ENCODE measurements at places on chromosomes 5 and 9.

GRCh38 chr9:80867731-80868130, 821.6 kb downstream of the TLE1 start:
- DNase-seq = no peak

DNA sequence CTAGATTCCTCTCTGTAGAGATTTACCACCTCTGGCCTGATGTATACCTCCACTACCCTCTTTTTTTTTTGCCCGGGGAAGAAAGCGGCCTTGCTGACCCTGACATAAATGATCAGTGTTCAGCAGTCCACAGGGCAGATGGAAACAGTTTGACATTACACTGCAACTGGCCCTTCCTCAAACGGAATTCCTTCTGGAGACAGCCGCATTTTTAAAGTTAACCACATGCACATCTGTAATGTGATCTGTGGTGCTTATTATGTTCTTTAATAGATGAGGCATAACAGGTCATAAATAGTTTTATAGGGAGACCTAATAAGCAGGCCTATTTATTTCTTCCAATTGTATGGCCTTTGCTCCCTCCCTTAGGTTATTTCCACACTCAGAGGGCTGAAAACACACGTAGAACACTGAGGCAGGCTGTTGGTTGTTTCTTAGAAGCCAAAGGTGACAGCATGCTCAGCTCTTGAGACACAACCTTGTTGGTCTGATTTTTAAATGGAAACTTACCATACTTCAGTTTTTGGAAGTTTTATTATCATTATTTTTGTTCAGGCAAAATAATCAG, 84.0 kb upstream of the APC start:
- no peak for DNase-seq

DNA sequence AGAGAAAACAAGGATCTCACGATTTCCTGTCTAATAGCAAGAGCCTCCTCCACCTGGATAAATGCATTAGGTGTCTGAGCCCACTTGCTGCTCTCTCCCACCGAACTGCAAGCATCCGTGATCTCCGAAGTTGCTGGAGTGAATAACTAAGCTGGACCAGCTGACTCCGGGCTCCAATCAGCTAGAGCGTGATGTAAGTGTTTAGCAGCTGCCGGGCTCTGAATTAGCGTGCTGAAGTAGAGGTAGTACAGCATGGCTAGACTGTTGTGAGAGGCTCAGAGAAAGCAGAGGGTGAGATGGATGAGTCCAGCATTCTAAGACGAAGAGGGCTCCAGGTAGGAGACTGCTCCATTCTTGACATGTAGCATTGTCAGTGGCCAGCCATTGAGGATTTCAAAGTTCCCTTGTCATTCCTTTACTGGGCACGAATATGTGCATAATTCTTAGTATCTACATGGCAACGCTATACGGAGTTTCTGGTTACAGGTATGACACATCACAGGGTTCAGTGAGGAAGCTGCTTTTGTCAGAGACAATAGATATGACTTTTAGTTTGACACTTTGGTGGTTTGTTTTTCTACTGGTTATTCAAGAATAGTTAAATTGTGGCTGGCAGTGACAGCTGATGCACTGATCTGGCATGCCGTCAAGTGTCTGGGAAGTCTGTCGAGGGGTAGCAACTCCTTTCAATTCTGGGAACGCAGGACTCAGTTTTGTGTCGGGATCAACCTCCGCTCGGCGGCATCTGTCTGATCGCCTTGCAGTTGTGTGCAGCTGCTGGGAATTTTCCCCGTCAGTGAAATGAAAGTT, 232.6 kb downstream of the MAST4 start:
- DNase-seq = no peak

DNA sequence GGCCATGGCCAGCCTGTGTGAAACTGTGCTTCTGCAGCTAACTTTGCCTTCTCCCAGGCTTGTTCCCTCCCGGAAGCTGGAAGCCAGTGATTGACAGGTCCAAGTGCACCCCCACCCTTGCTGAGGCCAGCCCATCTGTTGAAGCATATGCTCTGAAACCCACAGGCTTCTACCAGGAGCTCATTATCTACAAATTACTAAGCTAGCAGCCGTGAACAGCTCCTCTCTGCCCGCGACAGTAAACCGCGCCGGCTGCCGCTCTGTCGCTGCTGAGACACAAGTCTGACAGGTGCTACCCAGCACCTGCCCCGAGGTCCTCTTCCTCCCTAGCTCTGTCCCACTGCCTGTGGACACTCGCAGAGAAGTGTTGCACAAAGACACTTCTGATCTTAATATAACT, 490.9 kb downstream of the GADD45G start:
- peak; percentile 4 for DNase-seq

GRCh38 chr9:36842560-36843530, 191.2 kb downstream of the PAX5 start:
- DNase-seq = peak; percentile 73

GRCh38 chr5:150057996-150058395, 28.4 kb downstream of the CSF1R start:
- no peak for DNase-seq

GRCh38 chr9:117492476-117492875, 77.6 kb upstream of the ASTN2 start:
- no peak for DNase-seq

GRCh38 chr5:180649297-180650039, at the start of gene FLT4:
Gene FLT4, minus strand, starts transcription at chr5:180649600. Its CDS starts 55 bp downstream, at chr5:180649545.
- no peak for DNase-seq

GRCh38 chr5:131274326-131275063, 10.6 kb downstream of the CDC42SE2 start:
- no peak for DNase-seq

GRCh38 chr9:84711936-84712335, 42.4 kb downstream of the NTRK2 start:
- peak; percentile 21 for DNase-seq

GRCh38 chr5:161697001-161697400, 11.5 kb downstream of the GABRA6 start:
- no peak for DNase-seq

DNA sequence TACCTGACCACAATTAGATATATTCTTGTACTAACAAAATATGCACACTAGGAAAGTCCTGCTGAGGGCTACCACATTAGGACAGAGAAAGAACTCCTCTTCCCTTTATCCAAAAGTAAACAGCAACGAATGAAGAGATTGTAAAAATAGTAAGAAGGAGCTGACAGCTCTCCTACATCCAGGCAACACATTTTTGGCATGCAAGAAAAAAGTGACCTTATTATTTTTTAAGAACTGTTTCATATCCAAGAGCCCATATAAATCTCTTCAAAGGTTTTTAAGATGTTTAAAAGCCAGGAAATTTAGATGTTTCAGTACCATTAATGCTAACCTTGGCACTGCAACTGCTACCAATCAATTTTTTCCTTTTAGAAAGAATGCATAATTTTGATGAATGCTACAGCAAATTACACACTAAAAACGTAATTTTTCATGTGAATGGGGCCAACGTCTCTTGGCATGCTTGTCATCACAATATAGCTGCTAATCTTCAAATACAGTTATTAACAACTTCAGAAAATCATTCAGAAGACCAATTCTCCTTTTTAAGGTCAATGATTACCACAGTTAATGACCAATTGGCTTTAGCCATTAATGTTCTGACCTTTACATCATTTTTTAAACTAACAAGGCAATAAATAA, 132.0 kb downstream of the FBXL17 start:
- DNase-seq = no peak

DNA sequence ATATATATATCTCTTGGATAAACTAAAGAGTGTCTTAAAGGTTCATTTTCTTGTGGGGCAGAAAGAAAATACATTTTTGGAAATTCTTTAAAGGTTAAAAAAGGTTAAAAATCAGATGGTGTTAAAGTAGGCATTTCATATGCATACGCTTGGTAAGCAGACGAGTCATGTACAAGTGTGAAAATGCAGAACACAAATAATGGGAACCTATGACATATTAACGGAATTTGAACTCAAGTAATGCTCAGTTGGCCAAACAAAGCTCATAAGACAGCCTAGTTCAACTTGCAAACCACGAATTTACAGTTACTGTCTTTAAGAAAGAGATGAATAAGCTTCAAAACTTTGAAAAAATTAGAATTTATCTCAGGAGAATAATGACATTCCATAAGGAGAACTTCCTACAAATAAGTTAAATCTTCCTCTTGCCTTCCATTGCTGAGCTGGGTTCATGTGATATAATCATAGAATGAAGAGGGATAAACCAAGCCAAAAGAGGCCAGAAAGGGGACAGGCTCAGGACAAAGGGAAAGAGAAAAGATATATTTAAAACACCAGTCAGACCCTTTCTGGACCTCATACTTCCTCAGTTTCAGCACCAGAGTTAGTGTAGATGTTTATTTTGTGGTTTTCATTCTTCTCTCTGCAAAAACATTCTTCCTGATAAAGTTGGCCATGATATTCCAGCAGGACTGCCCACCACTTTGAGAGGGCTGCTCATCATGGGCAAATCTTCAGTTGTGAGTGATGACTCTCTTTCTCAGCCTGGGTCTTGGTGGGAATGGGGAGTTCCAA, 256.7 kb upstream of the CD180 start:
- DNase-seq = no peak

- peak; percentile 69 for DNase-seq
These were observed 9.4 kb upstream of the DELE1 start for GRCh38 chr5:141914199-141914743.

Data from NB4 (cell line).